ENCODE measurements at places on chromosomes 7 and 10.

- DNase-seq, result no peak
Observed at GRCh38 chr10:14180911-14181566, 149.7 kb downstream of the FRMD4A start.

- no peak for DNase-seq
Observed at GRCh38 chr7:70582927-70583895, 548.7 kb upstream of the GALNT17 start.

- DNase-seq, result no peak
Observed at GRCh38 chr7:142002179-142002578, 6.5 kb downstream of the MGAM start.

DNA sequence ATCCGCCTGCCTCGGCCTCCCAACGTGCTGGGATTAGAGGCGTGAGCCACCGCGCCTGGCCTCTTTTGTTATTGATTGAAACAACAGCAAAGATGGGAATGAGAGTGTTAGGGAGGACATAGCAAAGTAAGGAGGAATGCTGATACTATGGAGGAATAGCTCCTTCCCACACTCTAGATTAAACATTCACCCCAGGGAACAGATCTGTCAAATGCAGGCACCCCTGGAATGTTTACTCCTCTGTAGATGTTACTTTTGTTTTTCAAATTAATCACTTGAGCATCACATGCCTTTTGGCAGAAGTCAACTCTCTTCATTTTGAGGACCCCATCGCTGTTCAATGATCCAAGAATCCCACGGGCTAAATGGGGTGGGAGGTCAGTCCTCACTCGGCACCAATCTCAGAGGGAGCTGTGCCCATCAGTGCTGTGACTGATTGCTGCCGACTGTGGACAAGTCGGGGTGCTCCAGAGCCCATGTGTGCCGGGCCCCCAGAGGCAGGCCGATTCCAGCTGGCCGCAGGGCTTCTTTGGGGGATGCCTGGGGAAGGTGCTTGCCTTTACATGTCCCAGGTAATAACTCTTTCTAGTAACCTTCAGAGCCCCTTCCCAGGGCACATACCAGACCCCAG is 10.2 kb upstream of the COBL start:
- DNase-seq, result no peak

- DNase-seq, result no peak
Observed at GRCh38 chr7:94700926-94701554, 45.1 kb upstream of the SGCE start.

DNA sequence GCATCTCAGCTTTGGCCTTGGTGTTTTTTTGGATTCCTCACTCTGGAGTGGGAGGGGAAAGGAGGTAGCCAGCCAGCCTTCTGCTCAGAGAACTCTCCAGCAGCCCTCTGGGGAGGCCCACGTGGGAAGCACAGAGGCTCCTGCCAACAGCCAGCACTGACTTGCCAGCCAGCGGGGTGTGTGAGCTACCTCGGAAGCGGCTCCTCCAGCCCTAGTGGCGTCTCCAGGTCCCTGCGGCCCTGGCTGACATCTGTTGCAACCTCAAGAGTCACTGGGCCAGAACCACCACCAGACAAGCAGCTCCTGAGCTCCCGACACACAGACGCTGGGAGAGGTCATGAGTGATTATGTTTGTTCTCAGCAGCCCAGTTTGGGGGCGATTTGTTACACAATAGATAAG is 180.2 kb upstream of the FZD8 start:
- DNase-seq, result peak; percentile 7

DNA sequence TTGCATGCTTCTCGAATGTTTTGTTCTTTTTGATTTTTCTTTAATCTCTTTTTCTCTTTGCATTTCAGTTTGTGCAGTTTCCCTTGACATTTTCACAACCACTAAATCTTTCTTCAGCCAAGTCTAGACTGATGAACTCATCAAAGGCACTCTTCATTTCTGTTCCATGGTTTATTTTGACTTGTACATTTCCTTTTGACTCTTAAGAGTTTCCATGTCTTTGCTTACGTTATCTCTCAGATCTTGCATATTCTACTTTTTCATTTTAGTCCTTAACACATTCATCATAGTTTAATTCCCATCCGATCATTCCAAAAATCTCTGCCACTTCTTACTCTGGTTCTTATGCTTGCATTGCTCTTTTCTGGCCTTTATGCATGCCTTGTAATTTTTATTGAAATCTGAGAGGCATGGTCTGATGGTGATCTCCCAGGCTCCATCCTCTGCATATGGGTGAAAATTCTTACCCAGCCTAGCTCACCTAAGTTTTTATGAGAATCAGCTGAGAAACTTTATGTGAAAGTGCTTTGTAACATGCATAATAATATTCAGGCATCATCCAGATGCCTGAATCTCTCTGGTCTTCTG is 202.8 kb upstream of the IGFBP3 start:
- DNase-seq, result no peak

DNA sequence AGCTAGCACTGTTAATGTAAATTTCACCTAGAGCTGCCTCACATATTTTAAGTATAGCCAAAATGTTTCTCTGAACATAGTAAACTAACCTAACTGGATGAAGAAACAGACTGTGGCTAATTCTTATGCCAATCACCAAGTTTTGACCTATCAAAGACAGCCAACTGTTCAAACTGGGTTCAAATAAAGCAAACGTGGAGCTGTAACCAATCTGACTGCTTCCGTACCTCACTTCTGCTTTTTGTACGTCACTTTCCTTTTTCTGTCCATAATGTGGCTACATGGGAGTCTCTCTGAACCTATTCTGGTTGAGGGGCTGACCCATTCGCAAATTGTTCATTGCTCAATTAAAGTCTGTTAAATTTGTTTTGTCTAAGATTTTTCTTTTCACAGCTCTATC is 66.3 kb upstream of the ETV1 start:
- no peak for DNase-seq

- no peak for DNase-seq
Observed at GRCh38 chr10:25028711-25029110, 12.3 kb downstream of the THNSL1 start.

GRCh38 chr10:3787816-3788215 is 2.8 kb upstream of the KLF6 start:
- DNase-seq, result no peak

DNA sequence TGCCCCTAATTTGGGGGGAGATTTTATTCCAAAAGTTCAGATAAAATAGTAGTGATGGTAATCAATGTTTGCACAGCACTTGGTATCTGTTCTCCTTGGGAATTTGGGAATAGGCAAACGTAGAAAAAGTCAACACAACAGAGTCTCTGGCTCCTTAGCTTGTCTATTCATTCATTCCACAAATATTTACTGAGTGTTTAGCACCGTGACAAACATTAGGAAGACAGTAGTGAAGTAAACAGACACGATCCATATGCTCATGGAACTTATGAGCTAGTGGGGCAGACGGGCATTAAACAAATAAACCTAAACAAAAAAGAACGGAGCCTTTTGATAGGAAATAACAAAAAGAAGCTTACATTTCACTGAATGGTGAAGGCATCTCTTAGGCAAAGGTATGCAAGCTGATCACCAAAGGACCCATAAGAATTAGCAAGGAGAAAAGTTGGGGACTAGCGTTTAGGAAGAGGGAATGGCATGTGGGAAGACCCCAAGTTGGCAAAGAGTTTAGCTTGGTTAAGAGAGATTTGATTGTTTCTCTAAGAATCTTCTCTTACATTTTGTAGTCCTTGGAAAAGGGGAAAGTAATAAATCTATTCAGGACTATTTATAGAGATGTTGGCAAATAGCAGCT is 243.9 kb upstream of the NPY start:
- DNase-seq, result no peak

GRCh38 chr7:95927756-95928155 is 155.4 kb downstream of the DYNC1I1 start:
- DNase-seq, result no peak

DNA sequence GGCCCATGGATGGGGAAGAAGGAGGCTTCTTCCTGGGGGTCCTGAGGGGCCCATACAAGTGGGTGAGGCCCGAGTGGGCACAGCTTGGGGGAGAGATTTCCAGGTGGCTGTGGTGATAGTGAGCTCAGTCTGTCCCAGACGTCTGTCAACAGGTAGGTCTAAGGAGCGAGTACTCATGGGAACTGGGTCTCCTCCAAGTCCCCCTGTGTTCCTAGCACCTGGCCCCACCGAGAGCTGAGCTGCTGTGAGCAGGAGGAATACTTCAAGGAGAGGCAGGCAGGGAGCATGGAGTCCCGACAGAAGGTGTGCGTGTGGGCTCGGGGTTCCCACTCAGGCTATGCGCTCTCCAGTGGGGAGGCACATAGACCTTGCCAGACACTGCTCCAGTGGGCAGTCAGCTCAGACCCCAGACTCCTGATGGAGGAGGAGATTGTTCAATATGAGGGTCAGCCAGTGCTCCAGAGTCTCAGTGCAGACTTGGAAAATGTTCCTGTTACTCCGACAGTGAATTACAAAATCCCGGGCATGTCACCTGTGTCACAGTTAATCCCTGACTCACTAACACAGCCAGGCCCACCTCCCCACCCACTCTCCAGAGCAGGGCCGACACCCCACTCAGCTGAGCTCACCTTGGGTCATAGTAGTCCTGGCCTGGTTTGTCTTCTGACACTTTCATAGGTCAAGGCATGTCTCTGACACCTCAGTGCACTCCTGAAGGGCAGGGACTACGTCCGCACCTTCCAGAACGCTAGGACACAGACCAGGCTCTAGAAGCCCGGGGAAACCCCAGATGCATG is 28.2 kb upstream of the C10orf53 start:
- DNase-seq, result no peak
